ENCODE measurements at places on chromosomes 2 and 18.
A peak's percentile ranks its signal among the peaks of the same experiment; 100 is the strongest.

DNA sequence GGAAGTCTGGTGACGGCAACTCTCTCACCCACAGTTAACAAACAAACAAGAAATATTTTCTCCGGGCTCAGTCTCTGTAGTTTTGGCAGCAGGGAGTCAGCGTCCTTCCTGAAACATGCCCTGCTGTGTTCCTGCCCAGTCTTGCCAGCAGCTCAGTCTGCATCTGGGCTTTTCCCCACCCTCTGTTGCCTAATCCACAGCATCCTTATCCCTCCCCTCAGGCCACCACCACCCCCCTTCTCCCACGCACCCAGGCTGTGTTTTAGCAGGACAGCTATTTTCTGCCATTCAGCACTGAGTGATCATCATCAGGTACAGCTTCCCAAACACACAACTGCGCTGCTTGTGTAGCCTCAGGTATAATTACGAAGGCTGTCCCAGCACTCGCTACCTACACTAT, 168.2 kb downstream of the DPP10 start:
- no peak for DNase-seq

- no peak for DNase-seq
These were observed 61.3 kb downstream of the MGAT4A start for GRCh38 chr2:98669675-98670074.

DNA sequence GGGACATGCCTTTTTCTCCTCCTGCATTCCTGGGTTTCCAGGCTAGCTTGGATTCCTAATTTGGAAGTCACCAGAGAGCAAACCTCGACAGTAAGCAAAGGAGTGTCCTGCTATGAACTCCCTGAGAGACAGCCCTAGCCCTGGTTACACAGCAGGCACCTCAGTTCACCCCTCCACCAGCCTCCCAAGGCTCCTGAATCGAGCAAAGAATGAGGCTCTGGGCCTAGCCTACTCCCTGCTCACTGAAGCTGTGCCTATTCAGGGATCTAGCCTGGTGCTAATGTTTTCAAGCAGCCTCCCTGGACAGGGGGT, 66.7 kb upstream of the RMDN2 start:
- DNase-seq = no peak

DNA sequence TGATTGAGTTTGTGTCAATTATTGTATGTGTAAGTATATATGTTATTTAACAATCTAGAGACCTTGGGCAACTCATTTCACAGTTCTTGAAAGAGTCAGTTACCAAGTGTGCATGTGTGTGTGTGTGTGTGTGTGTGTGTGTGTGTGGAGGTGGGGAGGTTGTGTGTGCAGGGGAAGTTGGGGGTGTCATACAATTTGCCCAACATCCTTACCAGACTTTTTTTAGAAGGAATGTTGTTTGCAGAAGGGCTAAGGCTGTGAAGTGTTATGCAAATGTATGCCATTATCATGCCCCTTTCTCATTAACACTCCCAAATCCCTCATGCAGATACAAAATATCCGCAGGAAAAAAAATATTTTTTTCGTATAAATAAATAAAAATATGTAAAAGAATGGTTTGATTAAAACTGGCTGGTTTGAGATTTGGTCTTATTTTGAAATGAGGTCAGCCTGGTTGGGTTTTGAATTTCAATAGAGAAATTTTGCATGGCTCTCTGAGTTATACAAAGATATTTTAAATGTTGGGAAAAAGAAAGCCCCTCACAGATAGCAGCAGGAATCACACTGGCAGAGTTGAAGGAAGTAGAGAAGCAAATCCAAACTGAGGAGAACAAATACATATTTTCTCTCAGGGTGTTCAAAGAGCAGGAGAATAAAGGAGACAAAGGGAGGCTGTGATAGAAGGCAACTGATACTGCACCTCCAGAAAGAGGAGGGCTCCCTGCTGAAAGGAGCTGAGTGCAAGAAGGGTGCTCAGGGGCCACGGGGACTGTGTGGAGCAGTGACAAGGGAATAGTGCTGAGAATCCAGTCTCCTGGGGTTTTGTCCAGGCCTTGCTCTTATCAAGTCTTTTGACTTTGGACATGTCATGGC, 1365.5 kb upstream of the CELF4 start:
- DNase-seq = no peak

- peak; percentile 33 for DNase-seq
These were observed 680 bp downstream of the CTDSP1 start for GRCh38 chr2:218400167-218400929.

DNA sequence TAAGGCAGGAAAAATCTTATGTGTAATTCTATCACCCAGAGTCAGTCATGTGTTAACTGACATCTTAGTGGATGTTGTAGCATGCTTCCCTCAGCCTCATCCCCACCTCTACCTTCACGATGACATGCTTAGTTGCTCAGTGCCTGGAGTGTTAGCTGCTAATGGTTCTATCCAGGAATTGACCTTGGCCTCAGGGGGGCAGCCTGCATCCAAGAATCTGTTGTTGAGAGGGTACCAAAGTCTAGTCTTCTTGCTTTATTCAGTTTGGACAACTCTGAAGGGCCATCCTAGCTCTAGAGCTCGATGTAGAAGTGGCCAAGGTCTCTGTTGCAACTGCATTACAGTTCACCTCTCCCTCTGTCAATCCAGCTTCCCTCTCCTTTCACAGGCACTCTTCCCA, 61.2 kb downstream of the ACYP2 start:
- peak; percentile 1 for DNase-seq
